ENCODE measurements at places on chromosomes 16 and 17. TPM values are rescaled to one million over a fixed set of nuclear protein-coding genes. Genes with fewer than 3 reads are reported as not detected.

The SLC38A8 gene
- total RNA-seq = not detected

The OTOP2 gene
- total RNA-seq = not detected

The WSCD1 gene
- 12.7 TPM for total RNA-seq

The GLP2R gene
- 0.17 TPM for total RNA-seq

The HOXB6 gene
- total RNA-seq = 4.8 TPM

The CD300LB gene
- total RNA-seq = not detected

The KLHL36 gene
- 52.7 TPM for total RNA-seq

The CRLF3 gene
- 15.4 TPM for total RNA-seq

The TVP23A gene
- total RNA-seq = not detected

The CD300E gene
- not detected for total RNA-seq

The PABPN1L gene
- not detected for total RNA-seq

The TPPP3 gene
- total RNA-seq = 0.11 TPM

The FOXC2 gene
- total RNA-seq = 4.2 TPM

Measured in dermis lymphatic vessel endothelial cell (primary cell).